ENCODE measurements at places on chromosomes 5 and 9.
A peak's percentile ranks its signal among the peaks of the same experiment; 100 is the strongest.

DNA sequence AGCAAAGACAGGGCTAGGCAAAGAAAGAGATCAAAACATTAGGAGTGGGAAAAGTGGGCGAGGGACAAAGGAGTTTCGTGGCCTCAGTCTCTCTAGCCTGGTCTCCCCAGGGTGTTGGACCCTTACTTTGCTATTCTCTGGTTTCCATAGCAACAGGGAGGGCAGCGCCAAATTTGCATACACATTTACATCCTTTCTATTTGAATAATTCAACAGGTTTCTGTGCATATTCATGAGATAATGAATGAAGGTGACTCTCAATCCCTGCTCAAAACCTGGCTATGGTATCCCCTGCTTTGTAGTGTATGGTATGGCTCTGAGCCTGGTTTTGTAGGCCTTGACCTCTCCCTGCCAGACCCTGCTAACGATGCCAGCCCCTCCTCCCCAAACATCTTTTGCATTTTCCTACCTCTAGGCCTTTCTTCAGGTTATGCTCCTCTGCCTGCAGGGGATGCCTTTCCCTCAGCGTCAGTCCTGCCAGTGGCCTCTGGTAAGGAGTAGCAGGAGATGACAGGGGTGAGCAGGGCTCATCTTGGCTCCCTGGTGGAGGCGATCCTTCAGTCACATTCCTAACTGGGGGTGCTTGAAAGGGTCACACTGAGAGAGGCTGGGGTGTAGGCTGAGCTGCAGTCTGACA lies 9.8 kb downstream of the RPP25L start:
- DNase-seq: no peak

GRCh38 chr9:126397056-126397455 lies 70.4 kb downstream of the MVB12B start:
- DNase-seq: no peak

DNA sequence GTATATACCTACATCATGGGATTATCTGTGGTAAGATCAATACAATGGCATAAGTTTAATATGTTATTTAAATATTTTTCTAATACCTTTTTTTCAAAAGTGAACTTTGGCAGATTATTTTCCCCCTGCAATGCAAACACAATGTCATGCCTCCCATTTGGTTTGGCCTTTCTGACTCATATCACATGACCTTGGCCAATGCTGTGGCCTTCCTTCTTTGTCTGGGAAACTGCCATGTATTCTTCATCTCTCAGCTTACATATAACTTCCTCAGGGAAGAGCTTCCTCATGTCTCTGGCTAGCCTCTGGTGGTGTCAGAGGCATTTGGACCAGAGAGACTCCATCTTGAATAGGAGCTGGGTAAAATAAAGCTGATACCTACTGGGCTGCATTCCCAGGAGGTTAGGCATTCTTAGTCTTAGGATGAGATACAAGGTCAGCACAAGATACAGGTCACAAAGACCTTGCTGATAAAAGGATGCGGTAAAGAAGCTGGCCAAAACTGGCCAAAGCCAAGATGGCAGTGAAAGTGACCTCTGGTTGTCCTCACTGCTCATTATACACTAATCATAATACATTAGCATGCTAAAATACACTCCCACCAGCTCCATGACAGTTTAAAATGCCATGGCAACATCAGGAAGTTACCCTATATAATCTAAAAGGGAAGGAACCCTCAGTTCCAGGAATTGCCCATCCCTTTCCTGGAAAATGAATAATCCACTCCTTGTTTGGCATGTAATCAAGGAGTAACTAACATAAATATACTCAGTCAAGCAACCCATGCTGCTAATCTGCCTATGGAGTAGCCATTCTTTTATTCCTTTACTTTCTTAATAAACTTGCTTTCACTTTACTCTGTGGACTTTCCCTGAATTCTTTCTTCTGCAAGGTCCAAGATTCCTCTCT lies 76.0 kb downstream of the C9orf153 start:
- DNase-seq: no peak

GRCh38 chr9:136545965-136546696 lies at the start of gene NOTCH1:
TSS of gene NOTCH1 (minus strand) at chr9:136546048. CDS start at chr9:136545786, 262 bp downstream.
- DNase-seq: peak; percentile 59

GRCh38 chr5:60366489-60366888 lies 333.5 kb downstream of the DEPDC1B start:
- DNase-seq: no peak

Data from brain microvascular endothelial cell (primary cell).